ENCODE measurements at places on chromosomes 11 and 22.

- DNase-seq, result no peak
Observed at GRCh38 chr11:94910779-94911178, 62.6 kb downstream of the CWC15 start.

DNA sequence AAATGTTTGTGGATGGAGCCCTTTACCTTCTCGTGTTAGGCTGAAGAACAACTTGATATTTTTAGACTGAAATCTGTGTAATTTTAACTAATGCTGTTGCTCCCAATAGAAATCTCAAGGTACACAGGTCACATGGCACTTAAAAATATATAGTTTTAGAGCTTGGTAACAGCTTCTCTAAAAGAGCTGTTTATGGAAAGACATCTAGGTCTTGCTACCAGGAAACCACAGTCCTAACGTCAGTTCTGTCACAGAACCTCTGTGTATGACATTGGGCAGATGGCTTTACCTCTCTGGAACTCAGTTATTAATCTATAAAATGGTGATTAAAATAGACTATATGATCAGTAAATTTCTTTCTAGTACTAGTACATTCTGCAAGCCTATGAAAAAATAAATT, 35.4 kb downstream of the PAK1 start:
- no peak for DNase-seq

GRCh38 chr11:131868629-131869507, 498.5 kb downstream of the NTM start:
- DNase-seq, result no peak

DNA sequence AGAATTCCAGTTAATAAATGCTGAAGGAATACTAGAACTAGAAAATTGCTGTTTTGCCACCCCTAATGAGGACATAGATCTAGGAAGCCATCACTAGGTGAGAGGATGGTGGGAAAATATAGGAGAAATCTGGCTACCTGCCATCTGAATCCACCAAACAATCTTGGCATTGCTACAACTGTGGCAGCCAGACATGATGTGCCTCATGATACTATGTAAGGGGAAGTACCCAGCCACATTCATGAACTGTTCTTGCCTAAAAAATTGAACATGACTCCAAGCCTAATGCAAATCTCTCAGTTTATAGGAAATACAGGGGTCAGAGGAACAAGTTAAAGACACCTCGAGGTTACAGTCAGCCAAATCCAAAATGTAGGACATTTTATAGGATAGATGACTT, 72.8 kb downstream of the SFI1 start:
- DNase-seq, result no peak

DNA sequence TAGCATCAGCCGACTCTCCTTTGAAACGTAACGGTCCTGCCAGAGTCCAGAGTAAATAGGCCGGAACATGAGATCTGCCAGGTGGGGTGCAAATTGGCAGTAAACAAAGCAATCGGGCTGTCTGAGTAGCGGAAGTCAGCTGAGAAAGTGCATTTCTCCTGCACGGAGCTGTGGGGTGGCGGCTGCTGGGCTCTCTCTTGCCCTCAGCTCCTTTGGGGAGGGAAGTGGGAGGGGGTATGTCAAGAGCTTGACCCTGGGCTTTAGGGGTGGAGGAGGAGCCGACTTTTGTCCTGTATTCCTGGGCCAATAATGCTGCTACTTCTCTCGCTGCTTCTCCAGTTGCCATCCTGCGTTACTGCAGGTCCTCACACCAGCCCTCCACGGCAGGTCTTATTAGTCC, 11.6 kb downstream of the GRIK4 start:
- no peak for DNase-seq

DNA sequence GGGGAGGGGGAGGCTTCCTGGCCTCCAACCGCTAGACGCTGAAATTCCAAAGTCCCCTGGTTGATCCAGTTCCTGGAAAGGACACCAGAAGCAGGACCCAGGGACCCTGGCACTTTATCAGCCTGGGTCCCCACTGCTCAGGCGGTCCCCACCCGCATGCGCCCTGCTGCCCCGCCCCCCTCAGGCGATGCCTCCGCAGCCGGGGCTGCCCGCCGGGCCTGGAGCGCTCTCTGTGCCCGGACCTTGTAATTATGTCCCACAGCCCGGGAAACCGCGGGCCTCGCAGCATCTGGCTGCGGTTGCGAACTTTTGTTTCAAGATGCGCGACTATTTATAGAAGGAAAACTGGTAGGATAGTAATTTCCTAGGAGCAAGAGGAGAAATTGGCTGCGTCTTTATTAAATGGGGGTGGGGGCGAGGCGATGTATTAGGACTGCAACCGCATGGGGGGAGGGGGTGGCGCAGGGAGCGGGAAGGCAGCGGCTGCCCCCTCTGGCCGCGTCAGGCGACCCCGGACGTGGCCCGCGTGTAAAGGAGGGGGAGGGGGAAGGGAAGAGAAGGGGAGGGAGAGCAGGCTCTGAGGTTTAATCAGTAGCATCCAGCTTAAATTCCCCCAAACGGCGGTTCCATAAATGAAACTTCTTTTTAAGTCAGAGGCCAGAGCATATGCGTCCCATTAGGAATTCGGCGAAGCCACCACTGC, 6.1 kb downstream of the WNT7B start:
- no peak for DNase-seq

GRCh38 chr22:29125844-29126243, 53.0 kb downstream of the KREMEN1 start:
- DNase-seq, result no peak

DNA sequence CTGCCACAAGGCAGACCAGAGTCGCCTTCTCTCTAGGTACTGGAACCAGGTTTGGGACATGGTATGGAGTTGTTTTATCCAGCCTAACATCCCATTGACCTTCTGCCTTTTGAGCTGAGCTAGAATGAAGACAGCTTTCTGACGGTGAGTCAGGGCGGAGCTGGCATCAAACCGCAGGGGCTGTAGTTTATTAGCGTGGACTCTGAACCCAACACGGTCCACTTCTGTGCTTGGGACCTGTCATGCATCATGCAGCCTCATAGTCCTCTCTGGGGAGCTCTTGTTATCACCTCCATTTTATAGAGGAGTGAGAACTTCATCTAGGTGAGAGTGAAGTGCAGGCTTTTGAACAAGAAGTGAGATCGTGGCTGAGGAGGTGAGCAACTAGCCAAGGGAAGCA, 8.3 kb downstream of the GAL3ST1 start:
- DNase-seq, result no peak

GRCh38 chr22:33124471-33124870, 66.3 kb upstream of the SYN3 start:
- no peak for DNase-seq

DNA sequence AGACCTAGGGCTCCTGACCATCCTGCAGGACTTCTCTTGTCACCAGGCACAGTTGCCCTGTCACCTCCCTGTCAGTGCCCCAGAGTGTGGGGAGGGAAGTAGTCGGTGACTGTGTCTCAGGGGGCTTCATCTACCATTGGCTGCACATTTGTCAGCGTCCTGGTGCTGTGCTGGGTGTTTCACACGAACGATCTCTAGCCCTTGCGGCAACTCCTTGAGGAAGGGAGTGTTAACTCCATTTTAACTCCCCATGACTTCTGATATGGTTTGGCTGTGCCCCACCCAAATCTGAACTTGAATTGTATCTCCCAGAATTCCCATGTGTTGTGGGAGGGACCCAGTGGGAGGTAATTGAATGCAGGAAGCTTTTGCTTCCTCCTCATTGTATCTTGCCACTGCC, 7.1 kb downstream of the TSKU start:
- DNase-seq, result no peak

- DNase-seq, result no peak
Observed at GRCh38 chr11:62921201-62921572, at the start of gene CHRM1. Gene CHRM1, minus strand, starts transcription at chr11:62921363. Its CDS starts 10,263 bp downstream, at chr11:62911100.

DNA sequence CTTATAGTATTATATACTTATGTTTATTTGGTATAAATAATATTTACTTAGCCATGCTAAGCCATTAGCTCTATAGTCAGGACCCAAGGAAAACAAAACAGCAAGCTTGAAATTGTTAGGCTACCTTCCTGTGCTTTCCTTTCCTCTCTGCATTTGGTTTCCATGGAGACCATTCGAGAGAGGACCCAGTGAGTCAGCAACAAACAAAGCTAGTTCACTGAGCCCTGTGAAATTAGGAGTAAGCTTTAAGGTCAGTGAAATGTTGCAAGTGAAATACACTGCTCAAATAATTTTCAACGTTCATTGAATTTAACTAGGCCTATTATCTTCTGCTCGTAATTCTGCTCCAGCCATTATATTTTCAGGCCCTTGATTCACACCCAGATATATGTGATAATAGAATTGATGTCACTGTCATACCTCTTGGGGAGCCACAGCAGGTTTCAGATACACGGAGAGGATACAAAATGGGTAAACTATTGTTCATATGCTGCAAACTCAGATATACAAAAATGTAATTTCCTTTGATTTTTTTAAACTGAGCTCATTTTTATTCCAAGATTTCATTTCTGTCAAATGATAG, 9.1 kb upstream of the OR10D3 start:
- DNase-seq, result no peak

DNA sequence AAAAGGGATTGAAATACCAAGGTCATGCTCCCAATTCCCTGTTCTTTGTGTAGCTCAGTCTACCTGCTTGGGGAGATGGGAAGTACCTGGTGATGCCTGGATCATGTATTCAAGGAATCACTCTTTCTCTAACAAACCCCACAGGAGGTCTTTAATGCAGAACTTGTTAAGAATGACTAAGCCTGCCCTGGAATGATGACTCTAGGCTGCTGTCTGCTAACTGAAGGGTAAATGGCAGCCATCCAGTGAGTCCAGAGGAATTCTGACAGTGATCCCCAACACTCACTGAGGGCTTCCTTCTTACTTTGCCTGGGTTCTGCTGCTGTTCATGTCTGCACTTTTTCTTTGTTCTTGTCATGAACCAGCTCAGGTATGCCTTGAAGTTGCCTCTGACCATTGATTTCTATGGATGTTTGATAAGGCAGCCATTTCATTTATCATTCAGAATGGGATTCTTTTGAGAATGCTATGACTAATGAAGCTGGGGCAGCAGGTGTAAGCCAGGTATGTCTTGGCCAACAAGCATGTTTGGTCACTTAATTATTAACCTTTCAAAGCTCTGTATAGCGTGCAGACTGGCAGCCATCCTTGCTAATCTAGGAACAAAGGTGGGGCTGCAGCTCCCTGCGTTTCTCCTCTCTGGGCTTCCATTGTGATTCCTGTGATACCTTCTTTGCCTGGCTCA, 11.4 kb downstream of the PRSS23 start:
- no peak for DNase-seq

GRCh38 chr11:69381681-69382130, 87.8 kb downstream of the MYEOV start:
- DNase-seq, result no peak

- no peak for DNase-seq
Observed at GRCh38 chr11:65417702-65418430, 4.7 kb upstream of the NEAT1 start.

DNA sequence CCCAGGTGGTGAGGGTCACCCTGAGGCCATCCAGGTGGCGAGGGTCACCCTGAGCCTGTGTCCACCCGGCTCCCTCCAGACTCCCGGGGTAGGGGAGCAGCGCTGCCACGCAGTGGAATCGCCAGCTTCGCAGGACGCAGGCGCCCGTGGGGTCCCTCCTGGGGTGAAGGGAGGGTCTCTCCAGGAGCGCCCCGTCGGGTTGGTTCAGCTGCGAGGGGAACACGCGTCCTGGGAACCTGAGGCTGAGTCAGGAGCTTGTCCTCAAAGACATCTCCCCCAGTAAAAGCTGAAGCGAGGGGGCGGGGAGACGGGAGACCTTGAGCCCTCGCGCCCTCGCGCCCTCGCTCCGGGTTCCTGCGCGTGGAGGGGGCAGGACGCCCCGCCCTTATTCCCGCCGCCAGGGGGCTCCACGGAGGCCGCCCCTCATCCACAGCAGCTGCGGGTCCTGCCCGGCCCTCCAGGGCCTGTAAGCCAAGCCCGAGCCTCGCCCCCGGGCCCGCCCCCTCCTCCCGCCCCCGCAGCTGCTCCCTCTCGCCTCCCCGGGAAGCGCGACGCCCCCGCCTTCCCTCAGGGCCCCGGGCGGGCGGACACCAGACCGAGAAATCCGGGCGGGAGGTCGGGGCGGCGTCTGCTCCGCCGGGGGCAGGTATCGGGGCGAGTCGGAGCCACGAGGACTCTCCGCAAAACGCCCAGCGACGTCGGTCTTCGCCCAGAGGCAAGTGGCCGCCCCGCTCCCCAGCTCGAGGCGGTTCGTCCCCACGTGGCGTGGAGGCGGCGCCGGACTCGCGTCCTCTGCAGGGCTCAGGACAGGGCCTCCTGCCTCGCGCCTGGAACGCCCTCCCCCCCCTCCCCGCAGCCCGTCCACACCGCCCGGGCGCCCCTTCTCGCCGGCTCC, 22.8 kb downstream of the PIM3 start:
- no peak for DNase-seq

DNA sequence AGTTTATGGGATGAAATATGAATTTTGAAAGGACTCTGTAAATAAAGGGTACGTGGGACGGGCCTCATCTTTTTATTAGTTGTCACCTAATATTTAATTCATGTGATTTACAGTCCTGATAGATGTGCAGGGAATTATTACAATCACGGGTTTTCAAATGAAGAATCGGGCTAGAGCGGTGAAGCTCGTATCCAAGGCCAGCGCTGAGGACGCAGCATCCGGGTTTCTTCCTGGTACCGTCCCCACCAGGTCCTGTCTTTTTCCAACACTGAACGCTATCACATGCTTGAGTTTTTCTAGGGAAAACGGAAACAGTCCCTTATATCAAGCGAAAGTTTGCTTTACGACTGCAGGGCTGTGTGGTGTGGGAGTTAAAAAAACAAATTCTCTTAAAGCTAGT, 787 bp downstream of the SMDT1 start:
- DNase-seq, result no peak

GRCh38 chr11:126700768-126701519, 299.6 kb downstream of the KIRREL3 start:
- no peak for DNase-seq

GRCh38 chr11:68843703-68844312, 2.1 kb upstream of the CPT1A start:
- DNase-seq, result no peak

DNA sequence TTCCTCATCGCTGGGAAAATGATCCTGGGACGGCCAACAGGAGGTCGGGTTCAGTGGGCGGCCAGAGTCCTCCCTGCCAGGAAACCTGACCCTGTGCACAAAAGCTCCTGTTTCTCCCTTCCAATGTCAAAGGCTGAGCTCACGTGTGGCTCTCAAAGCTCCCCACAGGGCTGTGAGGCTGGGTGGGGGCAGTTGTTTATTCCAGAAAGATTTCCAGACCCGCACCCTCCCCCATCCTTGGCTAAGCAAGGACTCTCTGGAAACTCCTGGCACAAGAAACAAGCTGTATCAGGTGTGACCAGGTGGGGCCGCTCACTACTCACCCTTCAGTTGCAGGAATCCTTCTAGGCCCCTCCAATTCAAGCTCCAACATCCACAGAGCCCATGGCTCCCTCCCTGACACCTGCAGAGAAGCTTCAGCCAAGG, 131.9 kb downstream of the SHANK2 start:
- no peak for DNase-seq

Data from cortex of kidney (tissue), 1 donor.